ENCODE measurements at places on chromosomes 2 and 18.
A peak's percentile ranks its signal among the peaks of the same experiment; 100 is the strongest.

- DNase-seq: no peak
Observed at GRCh38 chr2:165057931-165058330, 102.6 kb upstream of the SLC38A11 start.

DNA sequence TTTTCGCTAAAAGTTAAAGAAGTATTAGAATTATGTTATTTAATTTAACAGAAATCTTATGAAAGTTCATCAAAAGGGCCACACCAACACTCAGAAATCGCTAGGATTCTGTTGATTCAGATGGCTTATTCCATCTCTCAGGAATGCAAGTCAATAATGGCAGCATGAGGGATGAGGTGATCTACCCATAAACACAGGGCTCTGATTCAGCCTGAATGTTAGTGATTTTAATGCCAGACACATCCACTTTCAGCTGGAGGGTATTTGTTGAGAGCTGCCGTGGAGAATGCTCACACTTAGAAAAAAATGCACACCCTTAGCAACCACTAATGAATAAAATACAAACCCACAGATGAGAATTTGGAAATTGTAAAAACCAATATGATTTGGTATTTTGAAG lies 173.3 kb upstream of the ERBB4 start:
- peak; percentile 63 for DNase-seq

- no peak for DNase-seq
Observed at GRCh38 chr2:24850944-24851343, 57.7 kb downstream of the CENPO start.

DNA sequence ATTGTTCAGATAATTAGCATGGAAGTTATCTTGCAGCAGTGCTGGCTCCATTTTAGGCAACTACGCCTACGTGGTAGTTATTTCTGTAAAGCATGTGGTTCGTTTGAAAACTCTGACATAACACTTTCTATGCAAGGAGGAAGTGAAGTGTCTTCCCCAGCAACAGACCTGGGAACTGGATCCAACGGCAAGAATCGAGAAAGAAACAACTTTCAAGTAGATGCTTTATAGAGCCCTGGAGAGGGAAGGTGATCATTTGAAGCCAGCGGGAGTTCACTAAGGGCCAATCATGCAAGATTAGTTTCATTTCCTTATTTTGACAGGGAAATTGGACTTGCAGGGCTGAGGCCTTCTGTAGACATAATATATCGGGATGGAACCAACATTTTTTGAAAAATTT lies 218.3 kb downstream of the ACKR3 start:
- no peak for DNase-seq

DNA sequence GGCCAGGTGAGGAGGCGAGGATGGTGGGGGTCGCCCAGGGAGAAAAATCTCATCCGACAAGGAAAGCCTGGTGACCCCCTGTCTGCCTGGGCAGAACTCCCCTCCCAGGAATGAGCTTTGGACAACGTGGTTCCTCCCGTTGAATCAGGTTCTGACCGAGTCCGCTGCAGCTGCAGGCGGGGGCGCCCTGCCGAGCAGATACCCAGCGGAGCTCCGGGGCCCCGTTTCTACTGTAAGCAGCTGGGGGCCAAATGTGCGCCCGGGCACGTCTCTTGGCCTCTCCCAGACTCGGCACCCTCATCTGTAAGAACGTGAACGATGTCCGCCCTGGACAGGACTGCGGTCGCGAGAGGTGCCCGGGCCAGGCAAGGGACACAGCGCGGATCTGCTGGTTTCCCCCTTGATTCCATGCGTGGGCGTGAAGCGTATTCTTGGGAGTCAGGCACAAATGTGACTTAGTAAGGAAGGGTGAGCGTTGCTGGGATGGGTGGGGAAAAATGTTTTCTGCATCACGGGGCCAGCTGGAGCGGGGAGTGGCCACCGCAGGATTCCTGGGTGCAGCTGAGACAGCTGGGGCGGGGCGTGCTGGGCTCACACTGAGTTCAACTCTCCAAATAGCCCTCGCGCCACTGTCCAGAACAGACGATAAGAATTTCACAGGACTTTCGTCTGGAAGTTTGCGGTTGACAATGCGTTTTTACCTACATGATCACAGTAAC lies 20.2 kb upstream of the TUBB6 start:
- peak; percentile 31 for DNase-seq

DNA sequence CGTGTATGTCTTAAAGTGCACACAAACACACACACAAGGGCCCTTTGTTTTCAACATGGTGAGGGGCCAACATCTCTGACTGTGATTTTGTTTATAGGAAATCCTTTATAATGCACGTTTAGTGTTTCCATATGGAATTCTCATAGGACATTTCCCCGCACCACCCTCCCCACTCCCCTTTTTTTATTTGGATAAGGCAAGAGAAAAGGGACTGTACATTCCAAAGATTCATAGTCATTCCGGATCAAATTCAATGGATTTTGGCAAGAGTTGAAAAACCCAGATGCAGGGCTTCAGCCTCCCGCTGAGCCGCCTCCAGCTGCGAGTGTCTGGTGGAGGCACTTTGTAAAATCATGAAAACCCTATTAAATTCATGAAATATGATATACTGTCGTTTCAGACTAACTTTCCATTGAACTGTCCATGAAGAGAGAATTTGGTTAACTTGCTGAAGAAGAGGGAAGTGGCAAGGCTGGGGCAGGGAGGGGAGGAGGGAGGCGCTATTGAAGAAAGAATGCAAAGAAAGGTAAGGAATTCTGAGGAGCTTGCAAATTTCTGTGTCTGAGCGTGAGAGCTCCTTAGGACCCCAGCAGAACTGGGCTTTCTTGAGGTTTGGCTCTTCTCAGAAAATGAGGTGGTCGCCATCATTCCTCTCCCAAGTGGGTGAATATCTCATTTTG lies 25.8 kb upstream of the SLC14A2 start:
- peak; percentile 42 for DNase-seq

GRCh38 chr18:3683483-3683882 lies 233.5 kb downstream of the TGIF1 start:
- DNase-seq: no peak

Data from HS-5 (cell line).